Fibroblast of lung (primary cell): ENCODE measurements at places on chromosomes 1 and 21.

DNA sequence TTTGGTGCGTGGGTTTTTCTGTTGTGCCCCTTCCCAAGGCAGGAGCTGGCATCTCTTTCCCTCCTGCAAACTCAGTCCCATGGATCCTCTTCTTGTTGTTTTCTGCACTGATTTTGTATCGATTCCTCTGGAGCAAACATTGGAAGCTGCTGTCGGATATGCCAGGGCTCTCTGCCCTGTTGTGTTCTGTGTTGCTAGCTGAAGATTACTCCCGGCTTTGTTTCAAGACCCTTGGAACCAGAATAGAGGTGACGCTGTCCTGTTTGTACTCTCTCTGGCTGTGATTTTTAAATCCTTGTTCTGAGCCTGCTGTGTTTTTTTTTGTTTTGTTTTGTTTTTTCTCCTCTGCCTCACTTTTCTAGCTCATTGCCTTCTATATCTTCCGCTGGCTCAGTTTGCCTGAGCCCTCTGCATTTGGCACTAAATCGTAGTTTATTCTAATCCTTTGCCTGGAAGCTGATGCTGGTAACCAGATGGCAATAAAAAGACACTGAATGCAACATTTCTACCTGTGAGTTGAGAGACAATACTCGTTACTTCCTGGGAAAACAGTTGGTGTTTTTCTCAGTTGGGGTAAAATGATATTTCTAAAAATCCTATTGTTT lies 67.0 kb downstream of the BACH1 start:
- no peak for DNase-seq

GRCh38 chr1:176178316-176178715 lies 28.8 kb downstream of the COP1 start:
- DNase-seq: no peak

GRCh38 chr1:43506233-43506632 lies 24.4 kb upstream of the PTPRF start:
- DNase-seq: no peak

- no peak for DNase-seq
Measured at GRCh38 chr1:4613606-4614370, 40.6 kb upstream of the AJAP1 start.

DNA sequence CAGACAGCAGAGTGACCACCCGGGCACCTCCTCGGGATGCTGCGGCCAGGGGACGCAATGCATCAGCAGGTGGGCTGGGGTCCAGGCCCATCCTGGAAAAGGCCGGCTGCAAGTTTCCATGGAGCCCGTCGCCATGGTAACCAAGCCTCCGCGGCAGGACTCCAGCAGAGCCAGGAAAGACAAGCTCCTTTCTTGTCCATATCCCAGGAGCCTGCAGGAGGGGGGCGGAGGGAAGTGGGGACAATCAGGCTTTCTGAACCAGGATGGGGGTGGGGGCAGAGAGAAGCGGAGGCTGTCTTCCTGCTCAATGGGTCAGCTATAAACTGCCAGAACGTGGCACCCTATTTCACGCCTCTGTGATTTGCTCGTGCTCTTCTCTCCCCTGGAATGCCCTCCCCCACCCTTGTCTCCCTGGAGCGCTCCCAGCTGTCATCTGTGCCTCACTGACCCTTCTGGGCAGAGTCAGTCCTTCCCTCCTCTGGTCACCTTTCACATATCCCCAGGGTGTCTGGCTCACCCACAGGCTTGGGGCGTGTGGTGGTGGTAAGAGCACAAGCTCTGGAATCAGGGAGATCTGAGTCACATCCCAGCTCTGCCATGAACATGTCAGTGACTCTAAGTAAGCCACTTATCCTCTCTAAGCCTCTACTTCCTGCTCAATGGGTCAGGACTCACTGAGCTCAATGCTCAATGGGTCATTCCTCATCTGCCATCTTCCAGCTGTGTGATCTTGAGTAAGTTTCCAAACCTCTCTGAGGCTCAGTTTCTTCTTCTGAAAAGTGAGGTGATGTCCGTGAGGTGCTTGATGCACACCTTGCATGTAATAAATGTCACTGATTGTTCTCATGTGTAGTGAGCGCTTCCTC lies 58.9 kb upstream of the LAPTM5 start:
- peak; percentile 94 for DNase-seq

GRCh38 chr21:29074783-29075182 lies 1.3 kb upstream of the CCT8 start:
- DNase-seq: no peak

DNA sequence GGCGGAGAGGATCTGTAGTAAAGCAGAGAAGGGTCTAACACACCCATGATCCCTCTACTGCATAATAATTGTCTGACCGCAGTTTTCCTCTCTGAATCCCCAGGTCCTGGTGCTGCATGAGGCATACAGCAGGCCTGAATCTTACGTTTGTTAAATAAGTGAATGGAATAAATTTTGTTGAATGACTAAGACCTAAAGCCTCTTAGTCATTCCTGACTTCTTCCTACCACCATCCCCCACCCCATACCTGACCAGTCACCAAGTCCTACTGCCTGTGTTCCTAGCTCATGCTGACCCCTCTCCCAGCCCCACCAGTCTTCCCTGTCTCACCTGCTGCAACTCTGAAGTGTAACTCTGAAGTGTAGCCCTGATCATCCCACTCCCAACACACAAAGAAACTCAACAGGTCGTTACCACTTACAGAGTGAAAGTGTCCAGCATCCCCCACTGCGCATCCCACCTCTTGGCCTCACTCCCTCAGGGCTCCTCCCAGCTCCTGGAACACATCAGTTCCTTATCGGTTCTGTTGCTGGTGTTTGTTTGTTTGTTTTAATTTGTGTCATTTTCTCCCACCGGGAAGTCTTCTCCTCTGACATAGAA lies 9.7 kb downstream of the GJA5 start:
- no peak for DNase-seq

DNA sequence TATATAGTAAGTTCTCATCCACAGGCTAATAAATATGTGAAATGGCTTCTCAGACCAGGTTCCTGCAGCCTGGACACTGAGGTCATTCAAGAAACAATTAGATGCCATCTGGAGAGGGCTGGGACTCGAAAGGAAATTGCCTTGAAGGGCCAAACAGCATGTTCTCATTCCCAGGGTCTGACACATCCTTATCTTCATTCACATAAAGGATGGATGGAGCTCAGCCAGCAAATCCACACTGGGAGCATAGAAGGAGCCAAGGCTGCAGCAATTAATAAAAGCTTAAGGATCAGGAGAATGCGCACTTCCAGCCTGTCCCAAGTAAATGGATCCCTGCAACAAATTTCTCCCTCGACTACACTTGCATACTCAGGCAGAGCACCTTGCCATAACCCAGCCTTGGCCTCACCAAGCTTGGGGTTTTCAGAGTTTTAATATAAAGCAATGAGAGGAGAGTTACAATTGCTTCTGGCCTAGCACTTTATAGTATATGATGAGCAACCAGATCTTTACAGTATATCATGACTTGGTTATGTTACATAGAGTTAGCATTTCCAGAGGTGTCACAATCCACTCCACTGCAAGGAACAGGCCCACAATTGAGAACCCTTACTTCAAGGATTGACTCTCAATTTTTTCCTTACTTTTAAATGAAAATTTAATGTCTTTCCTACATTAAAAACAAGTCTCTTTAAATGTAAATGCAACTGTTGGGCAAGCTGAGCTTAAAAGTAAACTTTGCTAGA lies 55.9 kb downstream of the BCAR3 start:
- DNase-seq: peak; percentile 89

DNA sequence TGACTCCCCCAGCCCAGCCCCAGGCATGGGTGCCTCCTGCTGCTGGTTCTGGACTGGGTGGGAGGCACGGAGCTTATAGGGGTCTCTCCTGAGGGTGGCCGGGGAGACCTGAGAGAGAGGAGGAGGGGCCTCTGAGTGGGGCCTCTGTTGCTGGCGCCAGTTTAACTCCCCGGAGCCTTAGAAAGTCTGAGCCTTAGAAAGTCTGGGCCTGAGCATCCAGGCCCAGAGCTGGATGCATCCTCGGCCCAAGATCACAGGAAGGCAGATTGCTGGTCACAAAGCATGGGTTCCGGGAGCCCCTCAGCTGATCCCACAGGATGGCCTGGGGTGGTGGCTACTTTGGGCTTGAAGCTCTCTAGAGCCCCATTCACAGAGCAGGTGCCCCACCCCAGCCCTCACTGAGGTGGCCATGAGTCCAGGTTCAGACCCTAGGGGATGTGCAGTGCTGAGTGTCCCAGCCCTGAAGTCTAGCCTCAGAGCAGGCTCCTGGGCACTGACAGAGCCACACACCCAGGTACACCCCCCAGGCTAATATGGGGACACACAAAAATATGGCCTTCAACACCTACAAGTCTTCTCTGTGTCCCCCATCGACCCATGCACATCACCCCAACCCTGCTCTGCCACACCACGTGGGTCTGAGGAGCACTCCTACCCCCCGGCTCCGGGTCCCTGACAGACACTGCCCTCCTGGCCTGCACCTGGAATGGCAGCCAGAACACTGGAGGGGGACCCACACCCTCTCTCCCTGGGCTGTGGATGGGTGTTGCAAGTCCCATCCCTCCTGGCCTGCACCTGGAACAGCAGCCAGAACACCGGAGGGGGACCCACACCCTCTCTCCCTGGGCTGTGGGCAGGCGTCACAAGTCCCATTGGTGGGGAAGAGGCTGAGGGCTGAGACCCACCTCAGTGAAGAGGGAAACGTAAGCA lies 9.7 kb downstream of the PLA2G2F start:
- no peak for DNase-seq

- DNase-seq: no peak
Measured at GRCh38 chr1:43963006-43963405, 6.8 kb upstream of the DPH2 start.

- no peak for DNase-seq
Measured at GRCh38 chr1:93638981-93639380, 42.7 kb downstream of the BCAR3 start.

- DNase-seq: no peak
Measured at GRCh38 chr1:220702733-220703270, 12.6 kb downstream of the C1orf115 start.

- peak; percentile 67 for DNase-seq
Measured at GRCh38 chr21:42988236-42988965, 14.0 kb downstream of the PKNOX1 start.

GRCh38 chr21:9837946-9838737 lies 683.2 kb upstream of the TPTE start:
- no peak for DNase-seq

- no peak for DNase-seq
Measured at GRCh38 chr1:162706606-162707005, 74.3 kb downstream of the DDR2 start.
